ENCODE measurements at places on chromosomes 5 and 9.
A peak's percentile ranks its signal among the peaks of the same experiment; 100 is the strongest.

DNA sequence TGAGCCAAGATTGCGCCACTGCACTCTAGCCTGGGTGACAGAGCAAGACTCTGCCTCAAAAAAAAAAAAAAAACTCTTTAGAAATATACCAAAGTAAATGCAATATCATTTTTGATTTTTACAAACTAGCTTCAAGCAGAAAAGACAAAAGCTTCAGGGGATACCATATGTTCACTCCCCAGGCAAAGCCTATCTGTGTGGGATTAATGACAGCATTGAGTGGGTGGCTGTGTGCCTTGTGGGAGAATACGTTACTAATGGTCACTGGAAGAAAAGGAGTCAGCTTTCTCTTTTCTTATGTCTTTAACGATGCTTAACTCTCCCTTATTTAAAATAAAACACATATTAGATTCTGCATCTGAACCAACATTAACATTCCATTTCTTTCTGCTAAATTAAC is 1.9 kb downstream of the PCA3 start:
- no peak for DNase-seq

DNA sequence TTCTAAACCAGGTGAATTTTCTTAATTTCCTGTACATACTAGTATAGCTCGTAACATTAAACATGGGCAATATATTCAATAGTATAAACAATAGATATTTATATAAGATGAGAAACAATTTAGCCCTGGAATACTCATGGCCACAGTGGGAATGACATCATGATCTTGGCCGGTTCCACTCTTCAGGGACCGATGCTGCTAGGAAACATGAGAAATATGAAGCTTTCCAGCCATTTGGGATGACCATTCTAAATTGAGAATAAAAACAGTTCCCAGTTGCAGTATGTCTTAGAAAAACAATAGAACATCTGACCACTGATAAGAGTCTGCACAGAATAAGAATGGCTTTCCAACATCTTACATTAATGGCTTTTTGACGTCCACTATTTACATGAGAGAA is 33.3 kb upstream of the SLCO6A1 start:
- DNase-seq, result no peak

GRCh38 chr9:17802249-17802857 is 223.5 kb downstream of the SH3GL2 start:
- DNase-seq, result peak; percentile 16

- no peak for DNase-seq
These were observed 58.3 kb upstream of the ANKRD33B start for GRCh38 chr5:10505517-10506095.

DNA sequence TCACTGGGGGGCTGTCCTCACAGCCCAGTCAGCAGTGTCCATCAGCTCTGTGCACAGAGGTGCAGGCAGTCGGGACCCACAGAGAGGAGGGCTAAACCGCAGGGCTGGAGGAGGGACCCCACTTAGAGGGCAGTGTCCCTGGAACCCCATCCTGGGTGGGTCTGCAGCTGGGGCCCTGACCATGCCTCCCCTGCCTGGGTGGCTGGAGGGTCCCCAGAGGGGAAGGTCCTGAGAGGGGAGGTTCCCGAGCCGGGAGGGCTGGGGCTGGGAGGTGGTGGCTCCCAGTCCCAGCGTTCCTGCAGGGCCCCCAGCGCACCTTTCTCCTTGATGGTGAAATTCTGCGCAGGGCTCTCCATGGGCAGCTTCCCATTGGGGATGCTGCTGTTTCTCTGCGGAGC is 32.7 kb downstream of the EXOC3 start:
- no peak for DNase-seq

GRCh38 chr5:98605426-98605825 is 168.0 kb upstream of the RGMB start:
- DNase-seq, result no peak

DNA sequence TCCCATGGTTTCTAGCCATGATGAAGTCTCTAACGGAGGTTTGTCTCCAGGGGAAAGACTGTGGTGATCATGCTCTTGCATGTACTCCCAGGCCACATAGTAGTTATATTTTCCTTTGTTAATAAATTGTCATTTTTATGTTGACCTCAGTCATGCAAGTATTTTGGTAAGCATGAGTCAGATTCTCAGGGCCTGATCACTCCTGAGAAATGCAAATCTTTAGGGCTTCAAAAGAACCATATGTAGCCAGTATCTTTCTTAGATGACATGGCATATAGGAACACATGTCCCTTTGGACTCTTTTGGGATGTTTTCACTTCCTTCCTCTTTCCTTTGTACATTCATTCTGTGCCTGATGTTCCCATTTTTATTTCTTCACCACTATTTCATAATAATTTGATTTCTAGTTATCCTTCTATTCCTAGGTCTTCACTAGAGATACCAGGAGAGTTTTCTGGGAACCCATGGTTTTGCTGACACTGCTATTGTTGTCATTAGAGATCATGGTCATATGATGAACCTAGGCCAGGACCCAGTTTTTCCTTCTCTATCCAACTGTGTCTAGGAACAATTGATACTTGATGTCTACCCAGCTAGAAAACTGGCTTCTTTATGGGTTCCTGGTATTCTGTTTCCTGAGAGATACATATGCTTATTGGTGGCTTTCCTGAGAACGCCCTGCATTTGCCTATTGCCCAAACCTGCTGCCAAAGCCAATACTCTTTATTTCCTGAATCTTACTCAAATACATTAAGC is 248.1 kb upstream of the NREP start:
- peak; percentile 32 for DNase-seq

DNA sequence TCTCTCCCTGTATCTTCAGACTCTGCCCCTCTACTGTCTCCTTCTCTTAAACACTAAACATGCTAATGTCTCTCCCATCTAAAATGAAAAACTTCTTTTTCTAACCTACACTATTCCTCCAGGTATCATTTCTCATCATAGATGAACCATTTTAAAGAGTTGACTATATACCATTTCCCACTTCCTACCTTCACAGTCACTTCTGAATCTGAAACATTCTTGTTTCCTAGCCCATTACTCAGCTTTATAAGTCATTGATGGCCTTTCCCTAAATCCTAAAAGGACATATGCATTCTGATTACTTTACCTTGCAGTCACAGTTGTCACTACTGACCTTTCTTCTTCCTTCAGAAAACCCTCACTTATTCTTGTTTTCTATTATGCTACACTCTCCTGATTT is 118.2 kb downstream of the SSBP2 start:
- DNase-seq, result no peak

- no peak for DNase-seq
These were observed 40.5 kb downstream of the MVB12B start for GRCh38 chr9:126367139-126367538.

GRCh38 chr9:70954126-70954525 is 167.3 kb downstream of the TRPM3 start:
- peak; percentile 88 for DNase-seq

DNA sequence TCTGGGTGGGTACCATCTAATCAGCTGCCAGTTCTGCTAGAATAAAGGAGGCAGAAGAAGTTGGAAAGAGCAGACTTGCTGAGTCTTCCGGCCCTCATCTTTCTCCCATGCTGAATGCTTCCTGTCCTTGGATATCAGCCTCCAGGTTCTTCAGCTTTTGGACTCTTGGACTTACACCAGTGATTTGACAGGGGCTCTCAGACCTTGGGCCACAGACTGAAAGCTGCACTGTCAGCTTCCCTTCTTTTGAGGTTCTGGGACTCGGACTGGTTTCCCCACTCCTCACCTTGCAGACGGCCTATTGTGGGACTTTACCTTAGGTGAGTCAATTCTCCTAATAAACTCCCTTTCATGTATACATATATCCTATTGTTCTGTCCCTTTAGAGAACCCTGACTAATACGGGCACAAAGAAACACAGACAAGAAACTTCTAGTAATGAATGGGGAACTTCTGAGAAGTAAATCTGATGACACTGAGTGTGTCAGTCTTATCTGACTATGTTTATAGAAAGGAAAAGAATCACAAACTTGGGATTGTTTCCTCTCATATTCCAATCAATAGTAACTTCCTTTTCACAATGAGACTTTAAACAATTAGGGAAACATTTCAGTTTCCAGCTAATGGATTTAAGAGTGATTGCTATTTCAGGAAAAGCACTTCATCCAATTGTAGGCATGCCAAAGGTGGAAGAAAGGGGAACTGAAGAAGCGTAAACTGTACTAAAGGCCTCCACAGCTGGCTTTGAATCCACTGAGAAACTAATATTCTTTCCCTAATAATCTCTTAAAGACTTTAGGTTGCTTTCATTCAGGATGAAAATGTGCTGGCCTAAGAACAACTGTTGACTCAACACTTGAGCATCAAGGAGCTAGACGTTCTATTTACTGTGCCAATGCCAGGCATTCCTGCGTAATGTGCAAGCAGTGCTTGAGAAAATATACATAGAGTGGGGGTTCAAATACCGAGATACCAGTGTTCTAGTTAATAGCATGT is 127.9 kb upstream of the PTGER4 start:
- peak; percentile 89 for DNase-seq

DNA sequence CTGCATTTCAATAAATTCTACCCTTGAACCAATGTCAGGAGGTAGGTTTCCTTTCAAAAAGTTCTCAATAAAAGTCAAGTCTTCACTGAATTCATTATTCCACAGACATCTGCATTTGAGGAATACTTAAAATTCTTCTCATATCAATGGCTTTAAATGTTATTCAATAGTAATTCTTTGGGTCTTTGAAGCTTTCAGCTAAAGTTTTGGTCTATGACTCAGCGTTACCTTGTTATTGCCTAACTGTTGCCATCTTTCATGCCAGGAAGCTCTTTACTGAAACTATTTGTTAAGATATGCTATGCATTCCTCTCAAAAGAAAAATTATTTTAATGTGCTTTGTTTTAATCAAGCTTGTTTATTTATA is 170.5 kb downstream of the NNT start:
- DNase-seq, result peak; percentile 51

GRCh38 chr5:160152901-160153300 is 33.7 kb upstream of the PWWP2A start:
- no peak for DNase-seq

DNA sequence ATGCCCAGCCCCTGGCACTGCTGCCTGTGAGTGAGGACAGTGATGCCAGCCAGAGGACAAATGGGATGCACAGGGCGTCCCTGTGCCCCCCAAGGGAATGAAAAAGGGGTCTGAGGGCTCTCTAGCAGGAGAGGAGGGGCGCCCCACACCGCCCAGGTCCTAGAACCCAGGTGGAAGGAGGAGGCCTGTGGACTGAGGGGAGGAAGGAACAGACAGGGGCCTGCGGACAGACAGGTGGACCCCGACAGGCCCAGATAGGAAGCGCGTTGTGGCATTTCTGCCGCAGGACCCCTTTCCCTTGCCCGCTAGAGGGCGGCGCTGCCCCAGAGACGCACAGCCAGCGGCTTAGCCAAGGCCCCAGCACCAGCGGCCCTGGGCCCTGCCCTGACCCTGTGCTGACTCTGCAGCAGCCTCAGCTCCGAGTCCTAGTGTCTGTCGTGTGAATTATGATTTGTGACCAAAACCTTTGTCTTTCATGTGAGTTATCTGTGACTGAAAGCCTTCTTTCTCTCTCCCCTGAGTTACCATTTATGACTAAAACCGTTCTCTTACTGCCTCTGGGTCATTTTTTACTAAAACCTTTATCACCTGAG is 30.7 kb downstream of the TRIP13 start:
- peak; percentile 23 for DNase-seq

DNA sequence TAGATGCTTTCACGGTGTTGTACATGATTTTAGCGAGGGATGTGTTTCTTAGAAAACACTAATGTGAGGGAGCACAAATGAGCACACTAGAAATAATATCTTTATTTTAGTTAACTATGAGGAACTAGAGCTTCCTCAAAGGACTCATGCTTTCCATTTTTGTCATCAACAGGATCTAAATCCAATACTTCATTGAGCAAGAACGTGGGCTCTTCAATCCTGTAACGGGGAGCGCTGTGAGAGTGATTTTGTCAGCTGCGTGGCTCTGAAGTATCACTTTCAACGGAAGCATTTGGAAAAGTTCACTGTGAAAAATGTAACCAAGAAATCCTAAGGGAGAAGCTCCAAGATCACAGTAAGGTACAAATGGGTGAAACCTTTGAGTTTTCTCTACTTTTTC is 93.2 kb downstream of the LIX1 start:
- DNase-seq, result no peak

DNA sequence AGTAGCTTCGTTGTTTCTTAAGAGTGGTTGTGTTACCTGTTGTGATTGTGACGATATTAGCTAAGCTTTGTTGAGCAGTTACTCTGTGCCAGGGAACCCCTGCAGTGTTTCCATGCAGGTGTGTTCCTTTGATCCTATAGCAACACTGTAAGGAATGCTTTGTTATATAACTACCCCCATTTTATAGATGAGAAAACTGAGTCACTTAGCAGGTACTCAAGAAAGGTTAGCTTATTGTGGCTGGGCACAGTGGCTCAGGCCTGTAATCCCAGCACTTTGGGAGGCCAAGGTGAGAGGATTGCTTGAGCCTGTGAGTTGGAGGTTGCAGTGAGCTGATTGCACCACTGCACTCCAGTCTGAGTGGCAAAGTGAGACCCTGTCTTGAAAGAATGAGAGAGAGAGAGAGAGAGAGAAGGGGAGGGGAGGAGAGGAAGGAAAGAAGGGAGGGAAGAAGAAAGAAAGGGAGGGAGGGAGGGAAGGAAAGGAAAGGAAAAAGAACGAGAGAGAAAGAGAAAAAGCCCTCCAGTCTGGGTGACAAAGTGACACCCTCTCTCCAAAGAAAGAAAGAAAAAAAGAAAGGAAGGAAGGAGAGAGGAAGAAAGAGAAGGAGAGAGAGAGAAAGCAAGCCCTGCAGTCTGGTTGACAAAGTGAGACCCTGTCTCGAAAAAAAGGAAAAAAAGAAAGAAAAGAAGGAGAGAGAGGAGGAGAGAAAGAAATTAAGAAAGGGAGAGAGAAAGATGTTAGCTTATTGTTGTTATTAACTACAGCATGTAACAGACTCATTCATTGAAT is 85.6 kb upstream of the RARS1 start:
- no peak for DNase-seq

DNA sequence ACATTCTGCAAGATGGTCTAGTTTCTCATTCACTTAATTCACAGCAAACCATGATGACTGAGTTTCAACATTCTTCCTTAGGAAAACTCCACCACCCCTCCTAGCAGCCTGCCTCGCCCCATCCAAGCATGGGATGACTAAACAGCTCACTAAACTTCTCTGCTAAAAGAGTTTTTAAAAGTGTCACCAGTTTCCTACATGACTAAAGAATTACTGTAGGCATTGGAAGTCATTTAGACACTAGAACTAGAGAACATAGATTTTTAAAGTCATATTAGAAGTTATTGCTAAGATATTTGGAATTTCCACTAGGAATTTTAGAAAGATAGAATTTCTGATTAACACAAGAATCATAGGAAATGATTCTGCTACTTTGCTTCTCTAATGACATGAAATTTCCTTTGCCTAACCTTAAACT is 5.5 kb upstream of the ESM1 start:
- peak; percentile 8 for DNase-seq

DNA sequence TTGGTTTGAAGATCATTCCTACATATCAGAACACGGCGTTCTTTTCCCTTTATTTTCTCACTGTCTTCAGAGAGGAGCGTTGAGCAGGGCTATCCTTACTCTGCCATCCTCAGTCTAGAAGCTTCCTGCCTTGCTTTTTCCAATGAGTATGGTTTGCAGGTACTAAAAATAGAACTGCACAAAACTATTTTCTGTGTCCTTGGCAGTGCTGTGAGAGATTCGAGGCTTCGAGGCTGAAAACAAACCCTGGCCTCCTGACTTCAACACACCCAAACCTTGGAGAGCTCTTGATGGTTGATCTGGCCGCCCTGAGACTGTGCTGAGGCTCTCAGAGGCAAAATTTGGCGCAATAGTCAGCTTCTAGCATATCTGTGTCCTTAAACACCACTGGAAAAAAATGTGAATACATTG is 78.9 kb downstream of the GOLPH3 start:
- no peak for DNase-seq

Measured in kidney glomerular epithelial cell (primary cell).